ENCODE measurements at places on chromosomes 3 and 15.

- no peak for DNase-seq
These were observed 124.4 kb upstream of the GAP43 start for GRCh38 chr3:115498898-115499297.

DNA sequence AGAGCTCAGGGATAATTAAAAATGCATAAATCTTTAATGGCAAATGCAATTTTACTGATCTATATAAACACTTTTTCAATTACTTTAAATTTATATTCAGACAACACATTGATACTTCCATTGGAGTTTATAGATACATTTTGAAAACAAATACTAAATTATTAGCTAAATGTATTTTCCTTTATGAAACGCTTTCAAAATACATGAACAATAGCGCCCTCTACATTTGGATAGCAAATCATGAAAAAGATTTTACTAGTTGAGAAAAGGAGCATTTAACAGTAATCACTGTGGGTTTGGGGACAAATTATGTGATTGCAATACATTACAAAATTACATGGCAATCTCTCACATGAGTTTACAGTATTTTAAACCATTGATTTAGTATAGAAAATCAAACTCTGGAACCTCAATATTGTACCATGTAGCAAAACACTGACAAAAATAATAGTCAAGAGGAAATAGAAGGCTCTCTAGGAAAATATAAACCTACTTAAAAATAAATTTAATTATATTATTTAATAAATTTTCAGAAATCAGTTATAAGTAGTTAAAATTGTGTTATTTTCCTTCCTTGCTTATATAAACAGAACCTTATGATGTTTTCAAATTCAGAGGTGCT is 207.9 kb downstream of the ZIC1 start:
- DNase-seq = no peak

GRCh38 chr15:52263563-52264282 is 31.9 kb downstream of the MYO5C start:
- no peak for DNase-seq

GRCh38 chr3:73475175-73475574 is 149.6 kb downstream of the PDZRN3 start:
- DNase-seq = no peak

DNA sequence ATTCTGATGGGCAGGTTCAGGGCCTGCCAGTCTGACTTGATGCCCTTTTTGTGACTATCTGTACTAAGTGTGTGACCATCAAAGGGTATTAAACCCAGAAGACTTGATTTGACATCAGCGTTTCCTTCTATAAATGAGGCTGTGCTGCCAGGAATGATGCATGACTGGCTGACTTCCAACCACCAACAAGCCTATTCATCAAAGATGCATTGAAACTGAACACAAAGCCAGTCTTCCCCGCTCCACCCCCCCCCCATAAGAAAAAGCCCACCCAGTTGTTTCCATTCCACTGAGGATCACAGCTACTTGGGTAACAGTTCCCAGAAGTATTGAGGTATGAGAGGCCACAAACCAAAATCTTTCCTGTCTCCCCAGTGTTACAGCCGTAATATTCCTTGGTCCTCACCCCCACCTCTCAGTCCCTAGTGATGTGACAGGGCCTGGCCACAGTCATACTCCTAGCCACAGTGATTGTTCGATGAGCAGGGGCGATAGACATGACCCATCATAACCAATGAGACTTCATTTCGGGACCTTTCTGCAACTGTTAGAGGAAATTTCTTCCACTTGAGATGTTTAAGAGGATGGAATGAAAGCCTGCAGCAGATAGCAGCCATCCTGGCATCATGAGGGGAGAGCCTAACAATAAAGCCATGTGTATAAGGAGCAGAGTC is 22.6 kb downstream of the SH3BP5 start:
- DNase-seq = no peak

DNA sequence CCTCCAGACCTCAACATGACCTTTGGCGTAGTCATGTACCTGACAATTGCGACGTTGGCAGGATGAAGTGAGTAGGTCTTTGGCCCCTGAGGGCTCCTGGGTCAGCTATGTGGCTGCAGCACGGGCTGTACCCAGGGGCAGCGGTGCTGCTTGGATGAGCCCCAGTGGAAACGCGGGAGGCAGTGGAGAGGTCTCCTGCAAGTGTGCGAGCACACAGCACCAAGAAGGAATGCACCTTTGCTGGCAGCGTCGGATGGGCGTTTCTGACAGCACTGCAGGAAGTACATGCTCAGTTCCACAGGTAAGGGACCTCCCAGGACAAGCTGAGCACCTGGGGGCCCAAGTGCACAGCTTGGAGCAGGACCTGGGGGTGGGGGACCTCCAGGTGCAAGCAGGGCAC is 67.4 kb upstream of the UNC13C start:
- DNase-seq = no peak

- DNase-seq = no peak
These were observed 347.0 kb upstream of the ZNF385D start for GRCh38 chr3:22098021-22098420.
